Right cardiac atrium (tissue), 5 donors: ENCODE measurements at places on chromosomes 2 and 18. TPM values are rescaled to one million over a fixed set of nuclear protein-coding genes. Genes with fewer than 3 reads are reported as not detected.

DNA sequence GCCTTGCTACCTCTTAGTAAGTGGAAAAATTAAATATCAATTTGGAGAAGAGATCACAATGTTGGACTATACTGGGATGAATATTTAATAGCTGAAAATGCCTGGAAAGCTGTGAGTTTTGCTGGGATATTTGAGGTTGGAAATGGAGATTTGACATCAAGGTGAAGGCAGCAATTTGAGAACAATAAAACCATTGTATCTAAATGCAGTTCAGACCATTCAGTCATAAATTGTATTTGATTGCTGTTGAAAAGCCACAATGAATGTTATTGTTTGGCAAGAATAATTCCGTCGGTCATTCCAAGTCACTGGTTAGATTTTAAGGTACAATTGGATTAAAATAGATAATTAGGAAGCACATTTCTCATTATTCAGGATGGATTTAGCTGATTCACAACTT lies 325.6 kb downstream of the HRH4 start:
- DNase-seq: no peak

- no peak for DNase-seq
These were observed 18.9 kb downstream of the LDAH start for GRCh38 chr2:20803974-20804373.

DNA sequence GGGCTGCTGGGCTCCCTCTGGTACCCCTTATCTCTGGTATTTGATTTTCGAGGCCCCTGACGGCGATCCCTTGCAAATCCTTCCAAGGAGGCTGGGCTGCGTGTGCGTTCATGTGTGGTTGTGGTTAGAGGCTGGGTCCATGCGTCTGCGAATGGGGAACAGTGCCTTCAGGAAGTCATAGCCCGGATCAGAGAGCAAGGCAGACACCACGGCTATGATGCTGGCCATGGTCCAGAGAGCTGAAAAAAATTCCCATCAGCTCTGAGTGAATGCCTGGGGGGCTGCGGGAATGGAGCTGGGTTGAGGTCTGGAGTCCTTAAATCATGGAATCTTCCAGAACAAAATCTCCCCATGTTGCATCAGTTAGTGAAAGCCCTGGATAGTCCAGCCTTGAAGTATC lies 145.5 kb downstream of the ACKR3 start:
- peak; percentile 64 for DNase-seq

- peak; percentile 77 for DNase-seq
These were observed 886 bp upstream of the STK25 start for GRCh38 chr2:241509155-241509784.

- no peak for DNase-seq
These were observed 144.9 kb downstream of the DDX1 start for GRCh38 chr2:15736396-15737180.

DNA sequence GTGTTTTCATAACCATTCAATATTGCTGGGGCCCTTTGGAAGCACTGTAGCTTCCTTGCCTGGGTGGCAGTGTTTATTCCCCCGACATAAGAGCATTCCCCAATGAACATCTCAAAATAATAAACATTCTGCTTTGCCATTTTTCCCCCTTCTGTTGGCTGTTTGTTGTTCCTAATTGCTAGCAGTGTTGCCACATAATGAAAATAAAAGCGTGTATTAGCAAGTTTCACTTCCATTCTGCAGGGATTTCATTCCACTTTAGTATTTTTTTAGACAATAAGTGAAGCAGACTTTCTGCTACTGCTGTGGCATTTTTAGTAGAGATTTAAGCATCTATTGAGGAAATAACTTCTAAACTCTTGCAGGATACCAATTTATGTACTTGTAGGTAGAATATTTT lies 154.7 kb upstream of the GALNT13 start:
- DNase-seq: no peak

DNA sequence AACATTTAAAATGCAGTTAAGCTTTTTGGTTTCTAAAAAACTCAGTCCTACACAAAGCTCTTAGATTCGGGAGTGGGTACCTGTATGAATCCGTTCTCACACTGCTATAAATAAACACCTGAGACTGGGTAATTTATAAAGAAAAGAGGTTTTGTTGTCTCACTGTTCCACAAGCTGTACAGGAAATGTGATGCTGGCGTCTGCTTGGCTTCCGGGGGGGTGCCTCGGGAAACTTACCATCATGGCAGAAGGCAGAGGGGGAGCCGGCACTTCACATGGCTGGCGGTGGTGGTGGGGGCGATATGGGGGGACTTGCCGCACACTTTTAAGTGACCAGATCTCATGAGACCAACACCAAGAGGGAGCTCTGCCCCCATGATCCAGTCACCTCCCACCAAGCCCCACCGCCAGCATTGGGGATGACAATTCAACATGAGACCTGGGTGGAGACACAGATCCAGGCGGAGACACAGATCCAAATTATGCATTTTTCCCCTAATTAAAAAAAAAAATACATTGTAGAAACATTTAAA lies 222.5 kb downstream of the GBX2 start:
- DNase-seq: no peak

- no peak for DNase-seq
These were observed 277.4 kb downstream of the NRXN1 start for GRCh38 chr2:50754514-50754913.

DNA sequence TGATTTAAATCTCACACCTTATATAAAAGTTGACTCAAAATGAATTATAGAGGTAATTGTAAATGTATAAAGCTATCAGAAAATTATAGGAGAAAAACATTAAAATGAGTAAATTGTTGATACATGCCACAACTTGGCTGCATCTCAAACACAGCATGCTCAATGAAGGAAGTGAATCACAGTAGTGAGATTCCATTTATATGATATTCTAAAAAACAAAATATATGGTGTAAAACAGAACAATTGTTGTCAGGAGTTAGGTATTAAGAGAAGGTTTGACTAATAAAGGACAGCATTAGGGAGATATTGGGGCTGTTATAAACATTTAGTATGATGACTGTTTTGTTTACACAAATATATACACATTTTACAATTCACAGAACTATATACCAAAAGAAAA lies 356.6 kb upstream of the CELF4 start:
- no peak for DNase-seq

DNA sequence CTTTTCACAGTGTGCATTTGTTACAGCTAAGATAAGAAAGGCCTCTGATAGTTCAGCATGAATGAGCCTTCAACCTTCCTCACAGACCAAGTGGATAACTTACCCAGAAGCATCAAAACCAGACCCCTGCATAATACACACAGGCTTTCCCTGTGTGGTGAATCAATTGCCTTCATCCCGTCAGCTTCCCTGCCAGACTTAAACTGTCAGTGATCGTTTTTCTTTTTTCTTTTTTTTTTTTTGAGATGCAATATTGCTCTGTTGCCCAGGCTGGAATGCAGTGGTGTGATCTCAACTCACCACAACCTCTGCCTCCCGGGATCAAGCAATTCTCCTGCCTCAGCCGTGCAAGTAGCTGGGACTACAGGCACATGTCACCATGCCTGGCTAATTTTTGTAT lies 20.5 kb upstream of the SLC35F5 start:
- DNase-seq: no peak

DNA sequence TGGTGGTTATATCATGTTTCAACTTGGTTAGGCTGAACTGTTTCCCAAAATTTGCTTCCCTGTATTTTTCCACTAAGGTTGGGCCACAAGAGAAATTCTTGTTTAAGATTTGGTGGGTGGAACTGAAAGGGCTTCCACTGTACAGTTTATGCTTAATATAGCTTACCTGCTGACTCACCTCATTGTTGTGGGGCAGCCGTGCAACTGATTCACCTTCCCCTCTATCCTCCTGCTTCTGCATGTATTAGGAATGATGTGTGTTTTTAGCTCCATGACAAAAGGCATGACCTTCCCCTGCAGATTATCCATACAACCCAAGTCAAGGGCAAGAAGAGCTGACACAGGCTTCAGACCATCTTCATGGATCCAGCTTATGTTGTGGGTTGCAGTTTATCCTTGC lies 98.4 kb upstream of the GULP1 start:
- no peak for DNase-seq

DNA sequence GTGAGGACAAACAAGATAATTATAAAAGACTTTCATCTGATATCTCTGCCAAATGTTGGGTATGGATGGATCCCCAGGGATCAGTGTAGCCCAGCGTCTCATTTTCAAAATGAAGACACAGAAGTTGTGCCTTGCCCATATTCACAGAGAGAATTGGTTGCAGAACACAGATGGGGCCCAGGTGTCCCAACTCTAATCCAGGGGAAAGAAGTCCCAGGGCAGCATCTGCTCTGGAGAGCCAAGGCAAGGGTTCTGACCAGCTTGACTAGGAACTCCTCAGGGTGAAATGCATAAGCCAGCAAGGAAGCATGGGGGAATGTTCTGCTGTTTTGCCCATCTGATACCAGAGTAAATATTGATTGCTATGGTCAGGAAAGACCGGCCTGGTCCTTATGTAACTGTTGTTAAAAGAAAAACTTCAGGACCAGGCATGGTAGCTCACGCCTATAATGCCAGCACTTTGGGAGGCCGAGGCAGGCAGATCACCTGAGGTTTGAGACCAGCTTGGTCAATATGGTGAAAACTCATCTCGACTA lies 68.7 kb upstream of the CABLES1 start:
- no peak for DNase-seq

DNA sequence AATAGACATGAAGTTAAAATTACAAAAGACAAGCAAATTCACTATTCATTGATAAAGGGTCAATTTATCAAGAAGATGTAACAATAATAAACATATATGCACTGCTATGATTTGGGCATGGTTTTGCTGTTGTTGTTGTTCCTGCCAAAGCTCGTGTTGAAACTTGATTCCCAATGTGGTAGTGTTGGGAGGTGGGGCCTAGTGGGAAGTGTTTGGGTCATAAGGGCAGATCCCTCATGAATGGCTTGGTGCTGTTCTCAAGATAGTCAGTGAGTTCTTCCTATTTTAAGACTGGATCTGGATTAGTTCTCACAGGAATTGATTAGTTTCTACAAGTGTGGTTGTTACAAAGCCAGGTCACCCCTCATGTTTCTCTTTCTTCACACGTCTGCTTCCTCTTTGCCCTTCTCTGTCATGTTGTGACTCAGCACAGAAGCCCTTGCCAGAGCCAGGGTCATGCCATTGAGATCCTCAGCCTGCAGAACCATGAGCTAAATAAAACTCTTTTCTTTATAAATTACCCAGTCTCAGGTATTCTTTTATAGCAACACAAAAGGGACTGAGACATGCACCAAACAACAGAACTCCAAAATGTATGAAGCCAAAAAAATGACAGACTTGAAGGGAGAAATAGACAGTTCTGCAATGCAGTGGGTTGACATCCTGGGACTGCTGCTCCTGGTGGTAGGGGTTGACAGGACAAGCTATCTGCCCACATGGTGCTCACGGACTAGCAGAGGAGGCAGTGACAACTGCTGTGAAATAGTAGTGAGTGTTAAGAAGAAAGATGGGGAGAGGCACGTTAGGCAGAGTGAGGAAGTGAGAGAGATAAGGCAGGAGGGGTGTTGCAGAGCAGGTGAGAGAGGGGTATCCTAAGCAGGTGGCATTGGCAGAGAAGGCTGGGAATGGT lies 18.6 kb upstream of the SKA1 start:
- no peak for DNase-seq

DNA sequence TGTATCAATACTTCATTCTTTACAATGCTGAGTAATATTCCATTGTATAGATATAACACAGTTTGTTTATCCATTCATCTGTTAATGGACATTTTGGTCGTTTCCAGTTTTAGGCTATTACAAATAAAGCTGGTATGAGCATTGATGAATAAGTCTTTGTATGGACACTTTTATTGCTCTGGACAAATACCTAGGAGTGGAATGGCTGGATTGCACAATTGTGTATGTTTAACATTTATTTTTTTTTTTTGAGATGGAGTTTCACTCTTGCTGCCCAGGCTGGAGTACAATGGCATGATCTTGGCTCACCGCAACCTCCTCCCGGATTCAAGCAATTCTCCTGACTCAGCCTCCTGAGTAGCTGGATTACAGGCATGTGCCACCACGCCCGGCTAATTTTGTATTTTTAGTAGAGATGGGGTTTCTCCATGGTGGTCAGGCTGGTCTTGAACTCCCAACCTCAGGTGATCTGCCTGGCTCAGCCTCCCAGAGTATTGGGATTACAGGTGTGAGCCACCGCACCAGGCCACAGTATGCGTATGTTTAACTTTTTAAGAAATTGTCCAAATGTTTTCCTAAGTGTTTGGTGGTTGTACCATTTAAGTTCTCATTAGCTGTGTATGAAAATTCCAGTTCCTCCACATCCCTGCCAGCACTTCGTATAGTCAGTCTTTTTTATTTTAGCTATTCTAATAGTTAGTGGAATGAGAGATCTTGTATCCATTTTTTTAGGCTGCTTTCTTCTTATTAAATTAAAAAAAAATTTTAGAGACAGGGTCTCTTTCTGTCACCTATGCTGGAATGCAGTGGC lies 194.9 kb upstream of the HAAO start:
- DNase-seq: no peak

DNA sequence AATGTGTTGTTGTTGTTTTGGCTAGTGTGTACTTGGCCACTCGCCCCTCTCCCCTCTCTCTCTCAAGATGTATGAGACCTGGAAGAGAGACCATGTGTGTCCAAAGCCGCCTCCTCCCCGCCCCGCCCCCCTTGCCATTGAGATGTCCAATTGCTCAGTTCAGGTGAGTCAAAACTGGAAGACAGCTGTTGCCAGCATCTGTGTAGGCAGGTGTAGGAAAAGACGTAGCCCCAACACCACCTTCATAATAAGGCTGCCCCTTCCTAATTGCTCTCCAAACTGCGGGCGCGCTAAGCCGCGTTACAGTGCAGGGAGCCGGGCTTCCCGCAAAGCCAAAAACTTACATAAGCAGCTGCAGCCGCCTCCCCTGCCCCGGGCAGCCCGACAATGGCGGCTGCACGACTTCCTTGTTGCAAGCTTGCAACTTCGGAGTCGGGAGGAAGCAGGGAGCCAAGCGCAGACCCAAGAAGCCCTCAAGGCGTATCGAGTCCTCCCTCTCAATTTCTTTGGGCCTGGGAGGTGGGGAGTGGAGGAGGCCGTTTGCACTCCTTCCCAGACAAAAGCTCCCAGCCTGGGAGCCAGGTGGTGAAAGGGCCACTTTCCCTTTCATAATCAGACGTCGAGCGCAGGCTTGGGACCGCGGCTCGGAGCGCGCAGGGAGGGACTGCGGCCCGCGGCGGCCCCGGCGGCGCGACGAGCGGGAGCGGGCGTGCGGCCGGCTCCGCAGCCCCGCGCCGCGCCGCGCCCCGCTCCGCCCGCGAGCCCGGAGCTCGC lies 882 bp downstream of the ZBTB14 start:
- peak; percentile 89 for DNase-seq

GRCh38 chr18:59848002-59848401 lies 51.8 kb upstream of the PMAIP1 start:
- DNase-seq: no peak

GRCh38 chr2:117085737-117086136 lies 728.8 kb upstream of the DDX18 start:
- no peak for DNase-seq

- no peak for DNase-seq
These were observed 1.4 kb downstream of the GPBAR1 start for GRCh38 chr2:218262237-218262600.

MRO gene
- 8.5 TPM for total RNA-seq

FAM124B gene
- 2.1 TPM for total RNA-seq

TRIB2 gene
- 24.7 TPM for total RNA-seq

CFC1 gene
- 1.3 TPM for total RNA-seq

POLR1A gene
- total RNA-seq: 20.5 TPM

FER1L5 gene
- total RNA-seq: not detected

SLC9A2 gene
- total RNA-seq: not detected

SLC5A7 gene
- 0.17 TPM for total RNA-seq

TXNL1 gene
- 91.2 TPM for total RNA-seq

GCKR gene
- 0.59 TPM for total RNA-seq

UGT1A10 gene
- not detected for total RNA-seq

PMAIP1 gene
- 0.24 TPM for total RNA-seq

RIT2 gene
- not detected for total RNA-seq
